ENCODE measurements at places on chromosomes 1 and 21.

GRCh38 chr1:230827081-230827681 is 41.1 kb downstream of the C1orf198 start:
- no peak for DNase-seq

GRCh38 chr1:1295154-1295923 is 12.4 kb downstream of the ACAP3 start:
- no peak for DNase-seq

GRCh38 chr1:241532864-241533263 is 686 bp downstream of the KMO start:
- DNase-seq, result no peak

GRCh38 chr1:207172885-207173284 is 68.9 kb downstream of the C4BPA start:
- no peak for DNase-seq

DNA sequence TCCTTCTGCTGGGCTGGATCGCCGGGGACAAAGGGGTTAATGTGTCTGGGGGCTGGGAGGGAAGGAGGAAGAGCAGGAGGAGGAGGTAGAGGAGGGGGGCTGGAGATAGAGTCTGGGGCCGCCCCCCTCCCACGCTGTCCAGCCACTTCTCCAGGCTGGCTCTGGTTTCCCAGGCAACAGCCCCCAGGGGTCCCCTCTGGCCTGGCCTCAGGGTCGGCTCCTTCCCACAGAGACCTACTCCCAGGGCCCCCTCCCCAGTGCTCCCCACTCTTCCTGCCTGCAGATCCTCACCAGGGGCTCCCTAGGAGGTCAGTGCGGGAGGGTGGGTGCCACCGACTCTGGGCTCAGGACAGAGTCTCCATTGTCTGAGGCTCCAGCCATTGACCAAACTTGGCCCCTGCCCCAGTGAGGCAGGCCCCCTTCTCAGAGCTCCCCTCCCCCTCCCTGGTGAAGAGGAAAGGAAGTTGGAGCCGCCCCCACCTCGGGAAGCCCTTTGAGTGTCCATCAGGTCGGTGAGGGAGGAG is 34.1 kb downstream of the ARHGEF10L start:
- no peak for DNase-seq

DNA sequence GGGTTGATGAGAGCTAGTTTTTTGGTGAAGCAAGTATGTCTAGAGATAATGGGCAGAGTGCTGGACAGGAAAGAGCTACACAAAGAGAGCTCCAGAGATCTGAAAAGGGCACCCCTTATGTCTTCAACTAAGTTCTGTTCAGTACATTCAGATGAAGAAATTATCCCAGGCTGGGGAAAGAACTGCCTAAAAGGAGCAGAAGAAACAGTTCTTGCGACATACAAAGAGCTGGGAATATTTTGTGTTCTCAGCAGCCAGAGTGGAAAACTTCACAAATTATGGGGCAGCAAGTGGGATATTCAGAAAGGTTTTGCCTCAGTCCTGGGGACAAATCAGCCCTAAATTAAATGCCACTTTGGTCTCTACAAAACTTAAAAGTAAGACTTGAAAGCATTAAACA is 17.4 kb upstream of the CCN1 start:
- no peak for DNase-seq

GRCh38 chr1:161089251-161089924 is at the start of gene NECTIN4:
TSS of gene NECTIN4 (minus strand) at chr1:161089558. CDS start at chr1:161089296, 262 bp downstream.
- DNase-seq, result no peak

GRCh38 chr1:246001837-246002230 is 505.2 kb downstream of the SMYD3 start:
- no peak for DNase-seq

- DNase-seq, result no peak
Measured at GRCh38 chr21:38489729-38490128, 8.5 kb downstream of the ERG start.

DNA sequence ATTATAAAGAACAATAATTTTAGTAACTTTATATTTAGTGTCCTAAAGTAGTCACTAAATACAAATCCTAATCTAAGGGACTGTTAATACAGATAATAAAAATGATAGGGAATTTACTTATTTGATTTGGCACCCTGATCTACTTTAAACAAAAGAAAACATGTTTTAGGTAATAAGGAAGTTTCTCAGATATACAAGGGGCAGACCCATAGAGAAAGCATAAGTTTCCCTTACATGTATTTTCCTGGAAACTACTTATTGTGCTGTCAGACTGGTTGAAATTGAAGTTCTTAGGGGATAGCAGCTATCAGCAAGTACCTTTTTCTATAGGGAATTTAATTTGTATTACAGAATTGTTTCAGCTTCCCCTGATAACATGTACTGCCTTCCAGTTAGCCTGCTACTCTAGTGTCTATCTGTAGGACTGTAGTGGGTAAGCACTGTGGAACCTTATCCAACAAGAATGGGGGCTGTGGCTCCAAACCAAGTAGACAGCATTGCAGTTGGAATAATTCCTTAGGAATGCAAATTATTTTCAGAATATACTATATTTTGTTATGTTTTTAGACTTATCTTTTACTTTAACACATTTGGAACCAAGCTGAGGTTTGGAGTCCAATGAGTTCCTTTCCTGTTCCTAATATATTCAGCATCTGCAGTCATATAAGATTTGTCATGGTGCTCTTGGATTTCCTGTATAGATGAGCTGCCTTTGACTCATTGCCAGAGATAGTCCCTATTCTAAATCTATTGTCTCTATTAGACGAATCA is 14.7 kb downstream of the MSH4 start:
- DNase-seq, result no peak

- peak; percentile 39 for DNase-seq
Measured at GRCh38 chr1:40646315-40646714, 19.2 kb downstream of the RIMS3 start.

DNA sequence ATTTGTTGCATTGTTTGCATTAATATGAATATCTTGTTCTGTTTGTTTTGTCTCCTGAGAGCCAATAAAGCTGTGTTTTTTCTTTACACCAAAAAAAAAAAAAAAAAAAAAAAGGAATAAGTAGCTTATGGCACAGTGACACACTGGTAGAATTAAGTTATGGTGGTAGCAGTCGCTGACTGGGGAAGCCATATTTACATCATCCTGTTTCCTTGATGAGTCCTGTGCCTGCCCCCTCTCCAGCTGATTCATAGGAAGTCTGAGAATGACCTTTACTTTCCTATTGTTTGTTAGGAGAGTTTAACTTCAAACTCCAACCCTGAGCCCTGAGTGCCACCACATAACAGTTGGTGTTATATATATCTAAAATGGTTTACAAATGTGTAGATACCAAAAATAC is 62.2 kb downstream of the OBSCN start:
- DNase-seq, result no peak

- DNase-seq, result no peak
Measured at GRCh38 chr1:172898866-172899265, 151.9 kb downstream of the TNFSF18 start.

DNA sequence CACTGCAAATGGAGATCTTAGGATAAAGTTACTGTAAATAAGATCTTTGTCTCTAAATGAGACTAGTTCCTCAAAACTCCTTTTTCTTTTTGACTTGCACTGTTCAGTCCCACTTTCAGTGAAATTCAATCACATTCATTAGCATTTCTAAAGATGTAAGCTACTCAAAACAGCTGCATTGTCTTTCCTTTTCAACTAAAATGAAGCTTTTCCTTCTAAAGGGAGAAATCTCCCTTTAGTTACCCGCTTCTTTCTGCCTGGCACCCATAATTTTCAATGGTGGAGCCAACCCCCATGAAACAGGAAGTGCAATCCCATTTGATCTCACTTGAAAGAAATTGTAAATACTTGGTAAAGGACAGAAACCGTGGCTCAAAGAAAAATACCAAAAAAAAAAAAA is 387.4 kb upstream of the PKN2 start:
- DNase-seq, result no peak

- no peak for DNase-seq
Measured at GRCh38 chr1:175848329-175848728, 104.9 kb upstream of the TNR start.

GRCh38 chr21:37370152-37371040 is 3.8 kb downstream of the DYRK1A start:
- no peak for DNase-seq

- no peak for DNase-seq
Measured at GRCh38 chr1:207423560-207424292, 30.4 kb upstream of the CR2 start.

DNA sequence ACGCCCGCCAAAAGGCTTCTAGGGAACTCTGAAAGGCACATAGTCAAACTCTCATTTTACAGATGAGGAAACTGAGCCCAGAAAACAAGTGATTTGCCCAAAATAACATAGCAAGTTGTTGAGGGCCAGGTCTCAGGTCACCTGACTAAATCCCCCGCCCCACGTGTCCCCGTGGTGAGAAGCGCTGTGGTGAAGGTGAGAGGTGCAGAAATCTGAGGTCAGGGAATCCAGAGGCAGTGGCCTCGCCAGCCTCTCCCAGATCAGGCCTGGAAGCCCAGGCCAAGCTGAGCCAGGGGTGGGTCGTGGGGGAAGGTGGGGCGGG is 5.1 kb downstream of the HDGF start:
- no peak for DNase-seq

GRCh38 chr1:200774735-200775444 is 36.2 kb downstream of the CAMSAP2 start:
- DNase-seq, result no peak

DNA sequence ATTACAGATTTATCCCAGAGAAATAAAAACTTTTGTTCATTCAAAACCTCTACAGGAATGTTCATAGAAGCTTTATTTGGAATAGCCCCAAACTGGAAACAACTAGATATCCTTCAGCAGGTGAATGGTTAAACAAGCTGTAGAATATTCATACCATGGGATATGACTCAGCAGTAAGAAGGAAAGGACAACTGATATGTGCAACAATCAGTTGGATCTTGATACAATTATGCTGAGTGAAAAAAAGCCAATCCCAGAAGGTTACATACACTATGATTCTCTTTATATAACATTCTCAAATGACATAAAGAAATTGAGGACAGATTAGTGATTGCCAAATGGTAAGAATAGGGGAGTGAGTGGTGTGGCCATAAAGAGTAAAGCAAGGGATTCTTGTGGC is 376.7 kb downstream of the S1PR1 start:
- DNase-seq, result no peak

- no peak for DNase-seq
Measured at GRCh38 chr1:175663991-175664390, 79.4 kb downstream of the TNR start.

GRCh38 chr1:244353551-244354091 is 98.1 kb downstream of the ADSS2 start:
- peak; percentile 94 for DNase-seq

- DNase-seq, result peak; percentile 76
Measured at GRCh38 chr1:155305881-155306391, 2.7 kb upstream of the FDPS start.

DNA sequence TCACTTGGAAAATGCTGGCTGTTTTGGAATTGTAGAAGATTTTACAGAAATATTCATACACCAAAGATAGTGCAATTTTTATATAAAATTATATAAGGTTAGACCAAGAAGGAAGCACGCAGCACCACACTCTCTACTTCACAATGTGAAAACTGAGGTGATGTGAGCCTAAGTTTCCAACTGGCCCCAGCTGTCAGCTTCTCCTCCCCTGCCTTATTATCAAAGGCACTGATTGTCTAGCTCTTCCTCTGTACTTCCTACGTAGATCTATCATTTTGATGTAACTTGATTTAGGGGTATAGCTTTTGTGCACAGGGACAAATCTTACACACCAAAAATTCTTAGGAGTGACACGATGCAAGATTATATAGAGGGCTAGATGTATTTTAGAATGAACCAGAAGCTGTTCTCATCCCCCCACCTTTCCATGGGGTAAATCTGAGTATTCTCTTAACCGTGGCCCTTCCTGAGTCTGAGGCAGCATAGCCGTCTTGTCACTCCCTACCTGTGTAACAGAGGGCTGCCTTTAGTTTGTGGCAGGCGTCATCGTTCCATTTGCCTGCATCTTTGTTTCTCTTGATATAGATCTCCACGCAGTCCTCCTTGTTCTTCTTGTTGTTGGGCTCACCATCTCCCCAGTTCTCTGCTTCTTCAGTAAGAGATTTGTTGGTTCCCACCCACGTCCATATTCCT is 3.4 kb downstream of the SELL start:
- DNase-seq, result no peak

DNA sequence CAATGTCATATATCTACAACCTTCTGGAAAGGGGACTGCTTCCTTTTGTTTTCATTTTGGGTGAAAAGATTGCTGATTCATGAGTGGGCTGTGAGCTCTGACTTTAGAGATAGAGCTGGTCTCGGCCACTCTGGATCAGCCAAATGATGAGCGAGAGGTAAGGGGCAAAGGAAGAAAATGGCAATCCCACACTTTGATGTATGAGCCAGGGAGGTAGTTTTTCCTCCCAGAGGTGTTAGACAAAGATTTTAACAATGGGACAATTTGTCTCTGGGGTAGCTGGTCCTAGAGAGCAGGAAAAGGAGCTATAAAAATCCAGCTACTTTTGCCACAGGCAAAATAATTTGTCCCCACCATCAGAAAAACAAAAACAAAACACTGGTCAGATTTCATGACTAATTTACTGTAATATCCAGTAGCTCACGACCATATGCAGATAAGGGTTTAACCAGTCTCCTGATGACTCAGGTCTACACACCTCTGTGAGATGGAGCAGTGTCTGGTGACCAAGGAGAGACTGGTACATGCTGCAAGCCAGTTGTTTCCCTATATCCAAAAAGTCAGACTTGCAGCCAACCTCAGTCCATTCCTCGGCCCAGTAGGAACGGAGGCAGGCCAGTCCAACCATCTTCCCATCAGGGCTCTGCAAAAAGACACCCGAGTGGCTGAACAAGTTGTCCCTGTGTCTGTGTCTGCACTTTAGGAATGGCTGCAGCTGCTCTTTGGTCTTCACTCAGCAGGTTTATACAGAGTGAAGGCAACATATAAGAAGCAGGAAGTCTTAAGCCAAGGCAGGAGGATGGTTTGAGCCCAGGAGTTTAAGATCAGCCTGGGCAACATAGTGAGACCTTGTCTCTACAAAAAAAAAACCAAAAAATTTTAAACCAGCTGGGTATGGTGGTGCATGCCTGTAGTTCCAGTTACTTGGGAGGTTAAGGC is 29.2 kb downstream of the DNASE2B start:
- DNase-seq, result no peak

DNA sequence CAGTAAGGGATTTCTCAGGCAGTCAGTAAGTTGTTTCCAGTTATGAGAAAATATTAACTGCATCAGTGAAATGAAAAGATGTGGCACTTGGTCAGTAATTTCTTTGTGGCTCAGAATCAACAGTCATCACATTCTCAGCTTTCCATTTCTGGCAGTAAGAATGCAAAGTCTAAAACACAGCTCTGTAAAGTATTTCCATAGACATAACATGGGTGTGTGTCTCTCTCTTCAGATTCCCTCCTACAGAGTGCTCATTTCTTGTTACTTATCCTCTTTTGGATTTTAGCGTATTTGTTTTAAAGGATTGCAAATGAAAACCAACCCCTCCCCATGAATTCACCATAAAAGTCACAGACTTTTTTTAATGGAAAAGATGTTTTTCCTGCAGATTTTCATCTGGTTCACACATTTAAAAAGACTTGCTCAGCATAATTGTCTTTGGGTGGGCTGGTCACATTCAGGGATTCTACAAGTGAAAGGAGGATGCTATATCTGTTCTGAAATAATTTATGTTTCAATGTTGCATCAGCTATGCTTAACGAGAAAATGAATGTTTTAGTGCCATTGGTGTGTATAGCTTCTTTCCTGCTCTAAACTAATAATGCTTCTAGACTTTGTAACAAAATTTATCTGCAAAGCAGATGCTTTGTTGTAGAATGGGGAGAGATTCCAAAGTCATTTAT is 34.6 kb upstream of the CD55 start:
- DNase-seq, result peak; percentile 22

Data from AG20443 (cell line).